Stimulated activated CD4-positive, alpha-beta T cell treated with anti-CD3 and anti-CD28 coated beads, TNF-alpha, amount 100 ng/mL, for 1 hour (primary cell): ENCODE measurements at places on chromosomes 7 and 10.

DNA sequence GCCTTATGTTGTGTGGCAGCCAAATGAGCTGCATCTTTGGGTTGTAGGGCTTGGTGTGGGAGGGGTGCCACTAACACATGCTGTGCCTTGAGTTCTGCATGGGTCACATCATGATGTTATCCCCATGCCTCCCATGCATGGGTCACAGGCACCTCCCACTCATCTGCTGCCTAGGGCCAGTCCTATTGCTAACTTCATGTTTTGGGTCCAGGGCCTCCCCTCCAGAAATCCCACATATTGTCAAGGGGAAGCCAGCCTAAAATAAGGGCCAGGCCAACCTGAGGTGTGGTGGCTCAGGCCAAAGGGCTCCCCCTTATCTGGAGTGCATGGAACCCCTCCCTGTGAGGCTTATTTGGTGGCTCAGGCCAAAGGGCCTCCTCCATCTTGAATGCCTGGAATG lies 299.0 kb downstream of the RPS24 start:
- no peak for DNase-seq

DNA sequence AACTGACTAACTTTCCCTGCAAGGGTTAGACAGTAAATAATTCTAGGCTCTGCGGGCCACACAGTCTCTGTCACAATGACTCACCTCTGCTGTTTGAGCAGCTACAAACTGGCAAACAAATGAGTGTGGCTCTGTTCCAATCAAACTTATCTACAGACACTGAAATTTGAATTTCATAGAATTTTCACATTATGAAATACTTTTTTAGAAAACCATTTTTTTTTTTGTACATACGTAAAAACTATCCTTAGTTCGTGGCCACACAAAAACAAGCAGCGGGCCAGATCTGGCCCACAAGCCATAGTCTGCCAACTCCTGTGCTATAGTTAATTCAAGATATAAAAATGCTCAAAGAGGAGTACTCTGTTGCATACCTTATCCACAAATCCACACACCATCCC lies 32.6 kb downstream of the PIP4K2A start:
- no peak for DNase-seq

DNA sequence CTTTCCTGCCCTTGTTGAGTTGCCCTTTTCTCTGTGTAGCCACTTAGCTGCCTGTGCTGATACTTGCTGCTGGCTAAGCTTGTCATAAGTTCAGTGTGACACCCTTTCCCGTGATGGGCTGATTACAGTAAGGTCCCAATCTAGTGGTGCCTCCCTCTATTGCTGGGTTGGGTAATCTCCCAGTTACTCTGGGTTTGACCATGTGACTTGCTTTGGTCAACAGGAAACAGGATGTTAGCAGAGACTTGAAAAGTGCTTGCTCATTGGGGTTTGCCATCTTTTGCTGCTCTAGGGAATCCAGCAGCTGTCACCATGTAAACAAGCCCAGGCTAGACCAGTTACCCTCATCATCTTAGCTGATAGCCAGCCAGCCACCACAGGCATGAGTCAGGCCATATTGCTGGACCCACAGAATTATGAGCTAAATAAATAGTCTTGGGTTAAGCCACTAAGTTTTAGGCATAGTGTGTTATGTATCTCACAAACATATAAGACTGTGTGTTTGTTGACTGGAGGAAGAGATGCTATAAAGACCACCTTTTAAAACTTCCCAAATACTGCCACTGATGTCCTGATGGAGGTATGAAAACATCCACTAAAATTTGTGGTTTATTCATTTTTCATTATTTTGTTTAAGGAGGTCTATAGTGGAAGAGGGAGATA lies 4.0 kb upstream of the LEP start:
- no peak for DNase-seq

- no peak for DNase-seq
Observed at GRCh38 chr10:79055100-79055782, 13.5 kb upstream of the ZMIZ1 start.

GRCh38 chr7:141115965-141116364 lies 42.1 kb downstream of the TMEM178B start:
- no peak for DNase-seq

DNA sequence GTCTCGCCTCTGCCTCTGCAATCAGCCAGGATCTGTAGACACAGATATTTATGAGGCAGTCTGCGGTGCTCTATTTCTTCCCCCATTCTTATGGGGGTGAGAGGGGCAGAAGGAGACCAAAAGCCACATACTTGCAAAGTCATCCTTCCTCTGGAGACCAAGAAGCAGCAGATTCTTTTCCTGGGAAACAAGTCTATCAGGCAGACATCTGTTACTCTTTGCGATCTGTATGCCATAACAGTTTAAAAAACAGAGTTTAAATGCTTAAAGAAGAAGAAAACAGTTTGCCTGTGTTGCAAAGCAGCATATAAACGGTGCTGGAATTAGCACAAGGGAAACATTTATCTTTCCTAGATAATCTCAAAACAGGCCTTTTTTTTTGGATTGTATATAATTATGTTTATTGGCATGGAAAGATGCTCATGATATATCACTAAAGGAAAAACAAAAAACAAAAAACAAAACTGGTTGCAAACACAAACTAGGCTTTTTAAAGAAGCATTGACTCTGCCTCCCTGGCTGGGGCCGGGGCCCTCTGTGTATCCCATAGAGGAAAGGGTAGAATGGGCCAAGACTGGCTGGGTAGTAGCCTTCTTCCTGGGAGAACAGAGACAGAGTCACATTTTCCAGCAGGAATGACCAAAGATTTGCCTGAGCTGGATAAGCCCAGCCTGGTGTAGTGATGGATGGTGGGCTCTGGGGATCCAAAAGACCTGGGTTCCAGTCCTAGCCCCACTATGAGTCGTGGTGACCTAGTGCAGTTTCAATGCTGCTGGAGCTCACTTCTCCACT lies 50.4 kb downstream of the RGS10 start:
- DNase-seq = no peak

DNA sequence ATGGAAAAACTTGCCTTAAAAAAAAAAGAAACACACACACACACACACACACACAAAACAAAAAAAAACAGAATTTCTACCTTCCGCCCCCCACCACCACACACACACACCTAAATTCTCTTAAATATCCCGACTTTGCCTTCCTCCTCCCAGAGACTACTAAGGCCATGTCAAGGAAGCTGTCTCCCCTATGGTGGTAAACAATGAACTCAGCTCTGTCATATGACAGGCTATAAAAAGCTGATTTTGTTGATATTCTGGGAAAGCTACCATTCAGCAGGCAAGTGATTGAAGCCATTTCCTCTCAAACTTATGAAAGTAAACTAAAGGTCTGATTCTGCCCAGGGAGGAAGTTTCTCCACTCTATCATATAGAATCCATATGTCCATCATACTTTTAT lies 471.0 kb downstream of the GFRA1 start:
- no peak for DNase-seq

GRCh38 chr10:95069286-95069685 lies at the start of gene CYP2C8:
Gene CYP2C8 (minus strand): TSS chr10:95069497. CDS start chr10:95069402, 95 bp downstream.
- DNase-seq = no peak

GRCh38 chr10:77350711-77351119 lies 286.9 kb downstream of the KCNMA1 start:
- no peak for DNase-seq

GRCh38 chr7:116311816-116312471 lies 101.6 kb downstream of the TES start:
- no peak for DNase-seq

GRCh38 chr7:14691597-14692203 lies 210.9 kb downstream of the DGKB start:
- DNase-seq = no peak

DNA sequence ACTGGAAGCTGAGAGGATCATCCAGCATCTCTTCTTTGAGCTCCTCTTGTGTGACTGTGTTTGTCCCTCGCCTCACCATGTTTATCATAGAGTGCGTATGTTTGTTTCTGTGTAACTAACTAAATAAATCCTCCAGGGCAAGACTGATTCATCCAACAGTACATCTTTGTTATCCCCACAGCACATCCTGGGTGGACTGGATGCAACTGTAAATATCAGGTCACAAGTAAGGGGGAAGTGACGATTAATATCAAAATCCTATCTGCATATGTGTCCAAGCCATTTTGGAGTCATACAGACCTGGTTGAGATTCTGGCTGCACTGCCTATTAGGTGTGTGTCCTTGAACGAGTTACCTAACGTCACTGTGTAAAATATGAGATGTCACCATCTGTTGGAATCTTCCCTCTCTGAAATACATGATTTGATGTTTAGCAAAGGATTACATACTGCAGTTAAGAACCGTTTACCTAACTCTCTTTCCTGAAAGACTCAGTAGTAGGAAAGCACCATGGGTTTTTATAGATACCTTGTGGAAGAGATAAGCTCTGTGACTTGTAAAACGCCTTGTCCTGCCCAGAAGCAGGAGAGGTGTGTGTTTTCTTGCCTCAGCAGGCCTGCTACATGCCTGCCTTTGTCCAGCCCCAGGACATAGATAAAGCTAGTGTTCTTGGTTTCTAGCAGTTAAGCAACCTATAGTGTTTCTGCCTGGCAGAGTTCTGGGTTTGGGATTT lies 25.8 kb downstream of the WBP1L start:
- no peak for DNase-seq

DNA sequence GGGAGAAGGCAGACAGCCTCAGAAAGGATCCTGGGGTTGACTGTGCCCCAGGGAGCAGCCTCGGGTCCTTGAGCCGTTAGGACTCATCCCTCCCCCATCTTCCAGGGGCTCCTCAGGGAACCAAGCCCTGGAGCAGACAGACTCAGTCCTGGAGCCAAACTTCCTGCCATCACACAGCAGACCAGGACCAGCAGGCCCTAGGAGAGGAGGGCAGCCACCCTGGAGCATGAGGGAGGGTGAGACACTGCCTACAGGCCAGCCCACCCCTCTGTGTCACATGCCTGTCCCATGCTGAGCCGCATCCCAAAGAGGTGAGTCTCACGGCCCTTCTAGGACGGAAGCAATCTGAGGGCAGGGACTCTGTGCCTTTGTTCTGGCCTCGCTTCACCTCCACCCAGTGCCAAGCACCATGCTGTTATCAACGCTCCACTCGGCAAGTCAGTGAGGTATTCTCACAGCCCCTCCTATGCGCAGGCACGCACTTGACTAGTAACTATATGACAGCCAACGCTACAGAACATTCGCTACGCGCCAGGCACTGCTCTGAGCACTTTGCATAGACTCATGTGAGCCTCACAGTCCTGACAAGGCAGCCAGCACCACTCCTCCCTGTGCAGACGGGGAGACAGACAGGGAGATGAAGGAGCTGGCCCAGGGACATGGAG lies 19.1 kb downstream of the MAD1L1 start:
- DNase-seq = no peak

DNA sequence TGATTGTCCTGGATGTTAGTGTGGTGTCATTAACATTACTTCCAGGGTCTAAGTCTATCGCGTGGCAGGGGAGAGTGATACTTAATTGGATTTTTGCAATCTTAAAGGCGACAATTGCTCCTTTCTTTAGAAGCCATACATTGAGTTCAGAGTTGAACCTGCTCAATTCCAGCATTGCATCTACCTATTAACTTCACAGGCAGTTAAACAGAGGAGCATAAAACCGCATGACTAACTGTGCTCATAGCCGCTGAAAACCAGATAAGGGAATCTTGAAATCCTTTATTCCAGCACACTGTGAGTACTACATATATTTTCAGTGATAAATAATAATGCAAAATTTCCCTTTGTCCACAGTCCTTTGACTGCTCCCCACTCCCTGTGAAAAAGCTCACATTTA lies 255.3 kb downstream of the STK31 start:
- no peak for DNase-seq

DNA sequence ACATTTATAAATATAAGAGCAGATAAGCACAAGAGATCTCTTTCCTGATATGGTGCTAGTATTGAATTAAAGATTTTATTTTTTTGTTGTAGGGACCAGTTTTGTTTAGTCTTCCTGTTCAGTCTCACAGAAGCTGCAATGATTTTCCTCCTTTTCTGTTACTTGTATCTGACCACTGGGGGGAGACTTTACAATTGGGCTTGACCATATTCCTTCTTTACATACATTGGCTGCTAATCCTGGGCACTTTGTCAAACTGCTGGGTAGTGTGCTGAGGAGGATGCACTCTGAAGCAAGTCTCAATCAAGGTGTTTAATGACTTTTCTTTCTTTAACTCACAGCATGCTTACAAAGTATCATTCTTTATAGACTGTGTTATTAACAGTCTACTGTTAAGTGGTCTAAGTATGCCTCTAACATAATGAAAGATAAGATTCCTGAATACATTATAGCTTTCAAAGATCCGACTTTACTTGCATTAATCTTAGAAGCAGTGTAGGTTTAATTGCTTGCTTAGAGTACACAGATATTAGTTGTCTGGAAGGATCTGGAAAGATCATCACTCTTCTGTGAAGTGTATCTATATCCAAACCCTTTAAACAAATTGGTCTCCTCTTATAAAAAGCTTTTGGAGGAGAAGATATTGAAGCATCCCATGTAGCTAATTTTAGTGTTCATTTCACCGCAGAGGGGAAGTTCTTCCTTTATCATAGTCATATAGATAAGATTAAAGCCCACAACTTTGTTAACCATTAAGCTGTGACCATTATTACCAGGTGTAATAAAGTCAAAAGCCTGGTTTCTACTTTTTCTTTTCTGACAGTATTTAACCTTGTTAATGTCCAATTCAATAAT lies 3.1 kb downstream of the PALS2 start:
- DNase-seq = no peak

DNA sequence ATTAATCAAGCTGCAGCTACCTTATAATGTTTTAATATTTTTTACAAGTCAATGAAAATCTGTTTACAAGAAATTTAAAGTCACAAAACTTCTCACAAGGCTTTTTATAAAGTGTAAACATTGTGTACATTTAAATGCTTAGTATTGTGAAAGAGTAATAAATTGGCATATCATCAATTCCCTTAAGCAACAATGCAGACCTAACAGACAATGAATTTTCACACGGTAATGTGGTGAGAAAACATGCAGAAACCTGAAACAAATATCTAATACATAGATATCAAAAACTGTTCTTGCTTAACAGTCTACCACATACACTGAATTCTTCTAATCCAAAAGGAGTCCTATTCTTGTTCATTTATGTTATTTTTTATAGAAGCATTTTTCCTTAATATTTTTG lies 220.7 kb downstream of the CRPPA start:
- no peak for DNase-seq

- no peak for DNase-seq
Observed at GRCh38 chr10:59757966-59758365, 4.7 kb upstream of the MRLN start.

DNA sequence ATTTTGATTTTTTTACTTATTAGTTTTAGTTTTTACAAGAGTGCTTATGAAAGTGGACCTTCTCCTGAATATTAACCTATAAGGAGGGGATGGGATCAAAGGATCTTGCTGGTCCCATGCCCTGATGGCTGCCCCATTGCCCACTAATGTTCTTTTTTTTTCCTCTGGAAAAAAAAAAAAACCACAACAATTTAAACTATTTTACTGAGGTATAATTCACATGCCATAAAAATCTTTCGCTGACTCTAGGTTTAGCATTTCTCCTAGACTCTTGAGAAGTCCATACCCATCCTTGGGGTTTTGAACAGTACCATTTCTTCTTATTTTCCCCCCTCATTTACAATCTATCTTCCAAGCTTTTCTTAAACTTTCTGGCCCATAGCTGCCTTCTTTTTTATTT lies 481.8 kb downstream of the TFEC start:
- DNase-seq = no peak

GRCh38 chr10:26486304-26486703 lies 48.2 kb downstream of the APBB1IP start:
- no peak for DNase-seq

GRCh38 chr10:104488439-104488832 lies 134.8 kb downstream of the CFAP58 start:
- no peak for DNase-seq

- DNase-seq = no peak
Observed at GRCh38 chr10:47040681-47041080, 129.5 kb downstream of the PTPN20 start.

GRCh38 chr7:105246679-105247078 lies 142.0 kb downstream of the SRPK2 start:
- DNase-seq = no peak

- DNase-seq = no peak
Observed at GRCh38 chr7:16069998-16070397, 351.3 kb downstream of the CRPPA start.
